ENCODE measurements at places on chromosomes 16 and 17. TPM values are rescaled to one million over a fixed set of nuclear protein-coding genes. Genes with fewer than 3 reads are reported as not detected.

GRCh38 chr16:76947749-76948148 lies 243.2 kb upstream of the MON1B start:
- DNase-seq, result no peak

GRCh38 chr17:75265614-75266315 lies 4.1 kb downstream of the MRPS7 start:
- no peak for DNase-seq

- DNase-seq, result no peak
These were observed 9.0 kb upstream of the VASN start for GRCh38 chr16:4362476-4363135.

DNA sequence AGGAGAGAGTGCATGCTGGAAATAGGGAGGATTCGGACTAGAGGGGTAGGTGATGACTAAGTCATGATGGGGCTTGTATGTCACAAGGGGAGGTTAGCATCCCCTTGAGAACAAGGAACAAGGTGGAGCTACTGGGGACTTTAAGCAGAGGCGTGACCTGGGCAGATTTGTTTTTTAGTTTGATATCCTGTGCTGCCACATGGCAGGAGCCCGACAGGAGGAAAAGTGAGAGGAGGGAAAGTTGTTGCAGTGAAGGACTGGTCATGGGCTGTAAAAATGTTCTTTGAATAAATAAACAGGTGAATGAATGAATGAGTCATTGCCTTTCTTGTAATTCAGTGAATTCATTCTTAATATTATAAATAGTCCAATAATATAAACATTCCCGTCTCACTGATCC lies 365.1 kb upstream of the CDH5 start:
- no peak for DNase-seq

The GNGT2 gene
- total RNA-seq, result 2.9 TPM

The GPR179 gene
- 0.05 TPM for total RNA-seq

DNA sequence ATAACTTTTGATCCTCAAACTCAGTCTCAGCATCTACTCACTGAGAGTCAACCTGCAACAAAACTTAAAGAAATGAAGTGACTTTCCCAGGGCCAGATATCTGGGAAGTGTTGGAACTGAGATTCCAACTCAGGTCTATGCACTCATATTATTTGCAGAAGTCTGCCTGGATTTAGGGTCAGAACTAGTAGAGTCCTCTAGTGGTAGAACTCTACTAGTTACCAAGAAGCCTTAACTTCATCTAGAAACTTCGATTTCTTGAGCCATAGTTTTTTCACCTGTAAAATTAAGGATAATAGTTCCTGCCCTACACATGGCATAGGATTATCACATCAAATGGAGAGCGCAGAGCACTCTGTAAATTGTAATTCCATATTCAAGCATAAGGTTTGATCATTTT lies 23.4 kb upstream of the KRT24 start:
- no peak for DNase-seq

GRCh38 chr17:72719206-72719577 lies 373.3 kb downstream of the SLC39A11 start:
- no peak for DNase-seq

DNA sequence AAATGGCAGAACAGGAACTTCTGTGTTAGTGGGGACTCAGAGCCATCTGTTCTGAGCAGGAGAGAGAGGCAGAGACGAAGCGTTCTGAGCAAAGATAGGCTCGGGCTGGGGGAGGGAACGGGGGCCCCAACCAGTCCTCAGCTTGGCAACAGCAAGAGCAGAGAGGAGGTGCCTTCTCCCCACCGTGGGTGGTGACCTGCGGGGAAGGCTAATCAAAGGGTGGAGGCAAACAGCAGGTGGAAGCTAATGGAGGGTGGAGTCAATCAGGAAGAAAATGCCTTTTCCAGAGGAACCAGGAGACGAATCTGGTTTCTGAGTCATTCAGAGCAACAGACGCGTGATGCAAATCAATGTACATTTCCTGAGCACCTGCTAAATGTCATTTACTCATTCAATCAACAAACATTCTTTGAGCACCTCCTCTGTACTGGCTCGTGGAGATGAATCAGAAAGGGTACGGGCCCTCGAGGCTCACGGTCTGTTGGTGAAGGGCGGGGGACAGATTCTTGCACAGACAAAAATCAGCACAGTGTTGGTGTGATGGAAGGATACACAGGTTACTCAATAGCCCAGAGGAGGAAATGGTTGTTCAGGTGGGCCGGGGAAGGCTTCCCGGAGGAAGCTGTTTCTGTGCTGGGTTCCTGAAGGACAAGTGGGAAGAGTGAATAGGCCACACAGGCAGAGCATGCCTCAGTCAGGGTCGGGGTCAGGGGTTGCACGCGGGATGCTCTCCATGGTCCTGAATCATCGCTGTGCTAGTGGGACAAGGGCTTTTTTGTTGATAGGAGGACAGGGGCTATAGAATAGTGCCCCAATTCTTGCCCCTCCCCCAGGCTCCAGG lies 5.7 kb upstream of the SPNS2 start:
- peak; percentile 45 for DNase-seq

GRCh38 chr16:49835161-49835777 lies 20.6 kb downstream of the ZNF423 start:
- DNase-seq, result peak; percentile 78

The PPL gene
- 17.4 TPM for total RNA-seq

GRCh38 chr17:44390250-44390870 lies 911 bp upstream of the ITGA2B start:
- no peak for DNase-seq

DNA sequence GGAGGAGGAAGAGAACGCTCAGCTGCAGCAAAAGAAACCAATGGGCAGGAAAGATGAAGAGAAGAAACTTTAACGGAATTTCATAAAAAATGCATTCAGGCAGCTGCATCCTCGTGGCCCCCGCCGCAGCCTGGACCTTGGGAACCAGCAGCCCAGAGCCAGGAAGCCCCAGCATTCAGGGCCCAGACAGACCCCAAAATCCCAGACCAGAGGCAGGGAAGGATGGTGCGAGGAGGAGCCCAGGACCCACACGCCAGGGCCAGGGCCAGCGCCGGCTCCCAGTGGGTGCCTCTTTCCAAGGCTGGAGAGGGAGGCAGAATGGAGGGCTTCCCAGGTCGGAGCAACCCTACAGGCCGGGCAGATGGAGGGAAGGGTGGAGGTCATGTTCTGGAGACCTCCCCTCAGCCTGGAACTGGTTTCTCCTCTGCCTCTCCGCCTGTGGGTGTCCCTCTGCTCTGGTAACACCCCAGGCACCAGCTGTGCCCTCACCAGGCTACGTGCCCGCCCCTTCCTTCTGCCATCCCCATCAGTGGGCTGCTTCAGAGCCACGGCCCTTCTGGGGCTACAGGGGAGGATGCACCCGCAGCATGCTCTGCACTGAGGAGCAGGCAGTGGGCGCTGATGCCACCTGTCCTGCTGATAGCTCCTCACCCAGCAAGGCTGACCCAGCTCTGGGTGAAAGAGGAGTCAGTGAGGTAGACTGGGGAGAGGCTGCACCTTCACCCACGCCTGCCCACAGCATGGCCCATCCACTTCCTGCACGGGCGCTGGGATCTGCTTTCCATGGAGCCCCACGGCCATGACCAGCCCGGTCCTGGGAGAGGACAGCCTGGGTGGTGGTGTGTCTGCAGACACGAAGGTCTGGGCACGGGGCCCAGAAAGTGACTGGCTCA lies 1.2 kb upstream of the MIF4GD start:
- DNase-seq, result peak; percentile 30

The CCDC92B gene
- 0.31 TPM for total RNA-seq

Measured in ovary (tissue), 10 donors.